HuH-7 (cell line): ENCODE measurements at places on chromosomes 16 and 17.
A peak's percentile ranks its signal among the peaks of the same experiment; 100 is the strongest.

GRCh38 chr17:9307313-9307998, 268.2 kb downstream of the STX8 start:
- DNase-seq = no peak

- DNase-seq = no peak
Measured at GRCh38 chr17:57919918-57920317, 35.3 kb downstream of the CUEDC1 start.

- no peak for DNase-seq
Measured at GRCh38 chr16:1647856-1648255, 30.2 kb upstream of the JPT2 start.

DNA sequence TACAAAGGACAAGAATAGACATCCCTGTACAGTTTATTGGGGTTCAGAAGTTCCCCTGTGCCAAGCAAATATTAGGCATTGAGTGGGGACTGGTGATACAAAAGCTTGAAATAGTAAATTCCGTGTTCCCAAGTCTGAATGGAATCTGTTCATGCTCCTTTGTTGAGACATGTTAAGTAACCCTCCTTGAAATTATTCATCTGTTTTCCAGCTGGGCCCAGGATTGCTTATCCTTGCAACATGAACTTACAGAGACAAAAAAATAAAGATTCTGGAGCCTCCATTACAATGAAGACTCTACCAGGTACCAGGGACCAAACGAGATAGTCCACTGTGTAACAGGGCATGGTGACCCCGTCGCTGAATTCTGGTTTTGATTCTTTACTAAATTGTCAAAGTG, 6.1 kb upstream of the CCL8 start:
- DNase-seq = no peak

GRCh38 chr16:76885776-76886537, 305.0 kb upstream of the MON1B start:
- DNase-seq = no peak

- DNase-seq = no peak
Measured at GRCh38 chr16:28923231-28923587, 1.8 kb downstream of the RABEP2 start.

DNA sequence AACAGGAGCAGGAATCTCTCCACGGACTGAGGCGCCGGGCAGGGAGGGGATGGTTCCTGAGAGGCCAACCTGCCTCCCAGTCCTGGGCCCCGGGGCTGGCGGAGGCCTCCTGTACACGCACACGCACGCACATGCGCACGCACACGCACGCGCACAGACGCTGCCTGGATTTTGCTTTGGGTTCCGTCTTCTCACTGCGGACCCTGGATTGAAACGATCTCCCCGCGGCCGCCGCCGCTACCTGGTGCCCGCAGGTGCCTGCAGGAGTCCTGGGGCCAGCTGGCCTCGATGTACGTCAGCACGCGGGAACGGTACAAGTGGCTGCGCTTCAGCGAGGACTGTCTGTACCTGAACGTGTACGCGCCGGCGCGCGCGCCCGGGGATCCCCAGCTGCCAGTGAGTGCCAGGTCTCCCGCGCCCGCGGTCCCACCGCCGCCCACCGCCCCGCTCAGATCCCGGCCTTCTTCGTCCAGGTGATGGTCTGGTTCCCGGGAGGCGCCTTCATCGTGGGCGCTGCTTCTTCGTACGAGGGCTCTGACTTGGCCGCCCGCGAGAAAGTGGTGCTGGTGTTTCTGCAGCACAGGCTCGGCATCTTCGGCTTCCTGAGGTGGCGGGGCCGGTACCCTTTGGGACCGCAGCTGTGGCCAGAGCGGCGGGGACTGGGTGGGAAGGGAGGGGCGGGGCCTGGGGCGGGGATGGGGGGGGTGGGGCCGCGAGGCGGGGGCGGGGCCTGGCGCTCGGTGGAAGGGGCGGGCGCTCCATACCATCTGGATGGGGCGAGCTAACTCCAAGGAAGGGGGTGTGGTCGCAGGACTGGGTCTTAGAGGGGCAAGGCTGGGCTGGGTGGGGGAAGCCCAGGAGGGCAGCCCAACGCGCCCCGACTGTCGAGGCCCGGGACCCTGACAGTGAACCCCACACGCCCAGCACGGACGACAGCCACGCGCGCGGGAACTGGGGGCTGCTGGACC, 12.3 kb downstream of the CES4A start:
- DNase-seq = no peak

- no peak for DNase-seq
Measured at GRCh38 chr16:29662729-29663015, 375 bp upstream of the SPN start.

DNA sequence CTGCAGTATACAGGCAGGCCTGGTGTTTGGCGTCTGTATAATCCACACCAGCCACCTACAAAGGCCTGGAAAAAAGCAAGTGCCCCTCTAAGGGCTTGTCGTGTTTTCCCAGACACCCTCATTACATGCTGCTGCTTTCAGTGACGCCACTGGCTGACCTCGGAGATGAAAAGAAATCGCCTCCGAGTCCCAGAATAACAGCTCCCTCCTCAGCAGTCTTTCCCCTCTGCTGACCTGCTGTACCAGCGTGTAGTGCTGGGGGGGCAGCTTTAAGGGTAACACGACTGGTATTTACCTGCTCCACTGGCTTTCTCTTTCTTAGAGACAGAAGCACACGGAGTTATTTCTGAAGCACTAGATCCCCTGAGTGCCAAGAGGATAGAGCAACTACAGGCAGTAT, 296.8 kb downstream of the GRIN2A start:
- no peak for DNase-seq

DNA sequence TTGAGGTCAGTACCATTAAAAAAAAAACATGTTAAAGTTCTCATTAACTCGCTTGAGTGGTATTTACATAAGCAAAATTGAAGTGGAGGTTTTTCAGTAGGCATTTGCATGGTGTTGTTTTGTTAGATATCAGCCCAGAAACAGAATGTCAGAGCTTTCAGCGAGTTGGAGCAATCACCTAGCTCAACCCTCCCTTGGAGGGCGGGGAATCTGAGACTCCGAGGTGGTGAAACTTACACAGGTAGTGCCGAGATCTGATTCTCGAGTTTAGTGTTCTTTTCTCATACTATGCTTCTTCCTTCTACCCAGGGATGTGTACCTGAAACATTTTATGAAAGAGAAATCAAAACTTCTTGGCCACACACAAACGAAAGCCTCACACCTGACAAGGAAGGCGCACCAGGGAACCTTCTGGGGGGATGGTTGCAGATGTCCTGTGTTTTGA, 6.6 kb downstream of the SEC14L1 start:
- no peak for DNase-seq

GRCh38 chr17:67601897-67602296, 115.8 kb upstream of the NOL11 start:
- no peak for DNase-seq

DNA sequence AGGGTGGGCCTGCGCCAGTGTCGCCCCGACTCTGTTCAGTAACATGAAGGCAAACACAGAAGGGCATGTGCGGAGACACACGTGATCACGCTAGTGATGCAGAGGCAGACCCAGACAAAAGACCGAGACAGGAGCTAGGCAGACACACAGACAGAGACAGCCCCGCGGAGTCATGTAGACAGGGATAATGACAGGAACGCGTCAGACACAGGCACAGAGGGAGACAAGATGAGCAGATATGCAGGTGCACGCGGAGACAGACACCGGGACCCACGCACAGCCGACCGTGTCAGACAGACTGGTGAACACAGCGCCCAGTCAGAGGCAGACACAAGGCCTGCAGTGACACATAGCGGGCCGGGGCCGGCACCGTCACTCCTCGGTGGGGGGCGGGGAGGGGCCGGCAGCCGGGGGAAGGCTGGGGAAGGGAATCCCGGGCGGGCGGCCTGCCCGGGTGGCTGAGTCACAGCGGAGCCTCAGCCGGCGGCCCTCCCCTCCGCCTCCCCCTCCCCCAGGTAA, 7.4 kb downstream of the KDM6B start:
- DNase-seq = peak; percentile 27

- DNase-seq = no peak
Measured at GRCh38 chr16:48232493-48233040, 11.5 kb upstream of the LONP2 start.

- DNase-seq = peak; percentile 99
Measured at GRCh38 chr16:68448360-68448970, at the start of gene SMPD3. TSS of gene SMPD3 (minus strand) at chr16:68448508. CDS start at chr16:68372181, 76,327 bp downstream.

DNA sequence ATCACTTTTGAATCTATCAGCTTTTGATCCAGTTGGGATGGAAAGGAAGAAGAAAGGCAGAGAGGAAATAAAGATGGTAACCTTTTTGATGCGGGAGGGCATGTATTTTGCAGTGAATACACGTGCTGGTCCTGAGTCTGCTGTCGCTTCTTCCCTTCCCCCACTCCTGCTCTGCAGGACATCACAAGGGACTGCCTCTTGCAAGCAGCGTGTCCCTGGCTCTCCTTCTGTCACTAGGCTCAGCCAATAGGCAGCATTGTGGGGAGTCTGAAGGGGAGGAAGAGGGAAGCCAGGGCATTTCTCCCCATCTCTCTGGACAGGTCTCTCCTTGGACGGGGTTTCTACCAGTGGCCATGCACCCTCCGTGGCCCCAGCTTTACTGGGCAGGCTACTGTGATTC, 15.7 kb upstream of the WFDC1 start:
- no peak for DNase-seq

GRCh38 chr16:24643489-24643888, 86.0 kb upstream of the TNRC6A start:
- no peak for DNase-seq

GRCh38 chr16:63426275-63426870, 1390.1 kb upstream of the CDH8 start:
- no peak for DNase-seq

- DNase-seq = no peak
Measured at GRCh38 chr17:17818088-17818526, 18.7 kb downstream of the SREBF1 start.

DNA sequence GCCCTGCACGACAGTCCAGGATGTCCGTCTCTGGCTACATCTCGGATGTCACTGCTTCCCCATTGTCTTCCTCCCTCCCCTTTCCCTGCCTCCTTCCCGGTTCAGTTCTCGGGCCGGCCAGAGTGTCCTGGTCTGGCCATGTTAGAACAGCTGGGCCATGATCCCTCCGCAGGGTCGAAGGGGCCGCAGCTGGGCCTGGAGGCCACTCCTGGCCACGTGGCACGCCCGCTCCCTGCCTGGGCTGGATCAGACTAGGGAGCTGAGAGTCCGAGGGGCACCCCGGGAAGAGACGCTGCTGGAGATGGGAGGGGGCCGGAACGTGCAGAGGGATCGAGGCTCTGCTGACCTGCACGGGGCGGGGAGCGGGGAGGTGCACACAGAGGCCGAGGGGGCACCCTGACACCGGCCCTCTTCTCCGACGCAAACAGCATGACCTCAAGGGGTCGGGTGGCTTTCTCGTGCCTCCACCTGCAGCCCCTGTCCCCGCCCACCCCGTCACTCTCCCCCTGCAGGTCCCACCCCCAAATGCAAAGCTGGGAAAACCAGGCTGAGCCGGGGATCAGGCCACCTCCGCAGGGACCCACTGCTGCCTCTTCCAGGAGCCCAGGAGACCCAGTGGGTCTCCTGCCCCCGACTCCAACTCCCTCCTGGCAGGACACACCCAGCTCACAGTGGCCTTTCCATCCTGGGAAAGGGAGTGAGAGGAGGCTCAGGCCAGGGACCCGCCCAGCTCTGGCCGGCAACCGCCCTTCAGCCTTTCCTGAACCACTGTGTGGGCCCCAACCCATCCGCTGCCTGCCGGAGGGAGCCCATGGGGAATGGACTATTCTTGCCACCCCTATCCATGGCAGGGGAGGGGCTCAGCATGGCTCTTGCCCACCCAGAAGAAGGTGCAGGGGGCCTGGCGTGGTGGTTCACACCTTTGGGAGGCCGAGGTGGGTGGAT, 38.5 kb downstream of the CTU2 start:
- DNase-seq = no peak

DNA sequence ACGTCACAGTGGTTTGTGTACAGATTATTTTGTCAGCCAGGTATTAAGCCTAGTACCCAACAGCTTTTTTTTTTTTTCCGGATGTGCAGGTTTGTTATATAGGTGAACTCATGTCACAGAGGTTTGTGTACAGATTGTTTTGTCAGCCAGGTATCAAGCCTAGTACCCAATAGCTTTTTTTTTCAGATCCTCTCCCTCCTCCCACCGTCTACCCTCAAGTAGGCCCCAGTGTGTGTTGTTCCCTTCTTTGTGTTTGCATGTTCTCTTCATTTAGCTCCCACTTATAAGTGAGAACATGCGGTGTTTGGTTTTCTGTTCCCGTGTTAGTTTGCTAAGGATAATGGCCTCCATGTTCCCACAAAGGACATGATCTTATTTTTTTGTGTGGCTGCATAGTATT, 19.9 kb downstream of the RPTOR start:
- DNase-seq = no peak

GRCh38 chr16:55225972-55226542, 97.9 kb upstream of the IRX6 start:
- no peak for DNase-seq

DNA sequence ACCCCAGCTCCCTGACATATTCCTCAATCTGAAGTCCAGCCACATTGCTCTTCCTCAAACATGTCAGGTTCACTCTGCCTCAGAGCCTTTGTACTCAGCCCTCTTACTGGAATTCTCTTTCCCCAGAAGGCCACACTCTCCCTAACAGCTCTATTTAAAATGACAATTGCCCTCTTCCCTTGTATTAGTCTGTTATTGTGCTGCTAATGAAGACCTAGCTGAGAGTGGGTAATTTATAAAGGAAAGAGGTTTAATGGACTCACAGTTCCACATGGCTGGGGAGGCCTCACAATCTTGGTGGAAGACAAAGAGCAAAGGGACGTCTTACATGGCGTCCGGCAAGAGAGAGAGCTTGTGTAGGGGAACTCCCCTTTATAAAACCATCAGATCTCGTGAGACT, 46.0 kb downstream of the HS3ST2 start:
- DNase-seq = no peak

DNA sequence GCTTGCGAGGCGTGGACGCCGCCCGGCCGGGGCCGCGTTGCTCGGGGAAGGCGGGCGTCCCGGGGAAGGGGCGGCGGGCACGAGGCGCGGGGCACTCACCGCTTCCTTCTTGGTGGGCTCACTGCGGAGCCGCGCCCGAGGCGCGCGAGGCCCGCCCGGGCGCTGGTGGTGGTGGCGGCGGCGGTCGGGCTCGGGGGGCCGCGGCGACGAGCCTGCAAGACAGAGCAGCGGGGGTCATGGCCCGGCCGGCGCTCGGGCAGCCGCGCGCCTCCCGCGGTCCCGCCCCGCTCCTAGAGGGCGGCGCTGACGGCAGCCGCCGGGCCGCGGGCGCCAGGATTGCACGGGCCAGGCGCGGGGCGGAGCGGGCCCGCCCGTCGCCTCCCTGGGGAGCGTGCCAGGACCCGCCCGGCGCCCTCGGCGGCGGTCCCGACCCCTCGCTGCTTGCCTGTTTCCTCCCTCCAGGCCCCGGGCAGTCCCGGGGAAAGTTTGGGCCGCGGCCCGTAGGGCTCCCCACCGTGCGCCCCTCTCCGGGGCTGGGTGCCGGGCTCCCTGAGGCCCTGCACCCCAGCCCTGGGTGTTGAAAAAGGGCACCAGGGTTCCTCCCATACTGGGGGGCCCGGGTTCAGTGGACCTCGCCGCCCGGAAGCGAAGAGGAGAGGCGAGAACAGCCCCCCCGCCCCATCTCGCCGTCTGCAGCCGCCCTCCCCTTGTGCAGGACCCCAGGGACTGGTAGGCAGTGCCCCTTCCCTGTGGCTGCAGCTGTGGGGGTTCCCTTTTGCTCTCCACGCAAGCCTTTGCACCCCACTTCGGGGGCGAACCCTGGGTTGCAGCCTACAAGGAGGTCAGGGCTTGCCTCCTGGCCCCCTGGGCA, at the start of gene C16orf74:
C16orf74 (minus strand) TSS at position 270 of the 871 bp plus-strand sequence. CDS start 15,879 bp downstream, outside the sequence.
- DNase-seq = peak; percentile 79
